ENCODE measurements at places on chromosomes 16 and 17.

GRCh38 chr17:8475781-8476180 lies 40.1 kb downstream of the NDEL1 start:
- peak; percentile 30 for DNase-seq

GRCh38 chr16:85735225-85735635 lies 15.7 kb downstream of the C16orf74 start:
- no peak for DNase-seq

- DNase-seq = no peak
Observed at GRCh38 chr17:4636474-4637100, 4.9 kb downstream of the ALOX15 start.

DNA sequence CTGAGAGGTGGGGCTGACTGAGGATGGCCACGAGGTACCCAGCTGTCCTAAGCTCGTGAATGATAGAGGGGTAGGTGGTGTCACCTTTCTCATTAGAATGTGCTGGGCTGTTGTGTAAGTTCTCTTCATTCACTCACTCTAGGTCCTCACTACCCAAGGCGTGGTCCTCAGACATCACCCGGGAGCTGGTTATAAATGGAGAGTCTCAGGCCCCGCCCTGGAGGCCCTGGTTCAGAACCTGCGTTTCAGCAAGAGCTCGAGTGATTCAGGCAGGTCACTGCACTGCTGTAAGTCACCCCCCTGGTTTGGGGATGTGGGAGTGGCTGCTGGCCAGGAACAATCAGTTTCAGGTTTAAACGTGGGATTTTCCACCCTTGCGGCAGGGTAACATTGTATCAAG lies 139.8 kb downstream of the FOXL1 start:
- peak; percentile 52 for DNase-seq

- no peak for DNase-seq
Observed at GRCh38 chr16:62970851-62971250, 934.6 kb upstream of the CDH8 start.

- DNase-seq = peak; percentile 70
Observed at GRCh38 chr17:82876149-82876548, 36.3 kb upstream of the ZNF750 start.

DNA sequence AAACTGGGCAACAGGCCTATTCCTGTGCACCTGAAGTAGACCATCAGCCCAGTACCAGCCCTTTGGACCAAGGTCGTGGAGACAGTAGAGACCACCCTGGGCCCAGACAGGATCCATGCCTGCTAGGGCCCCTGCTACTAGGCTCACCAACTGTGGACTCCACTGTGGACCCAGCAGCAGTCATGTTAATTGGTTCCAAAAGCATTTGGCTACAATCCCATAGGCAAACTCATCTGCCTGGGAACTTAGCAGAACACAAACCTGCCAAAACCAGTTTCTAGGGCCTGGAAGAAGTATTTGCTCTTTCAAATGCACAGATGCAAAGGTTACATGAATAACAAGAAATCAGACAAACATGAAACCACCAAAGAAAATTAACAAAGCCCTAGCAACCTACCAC lies 53.1 kb downstream of the ACSM2A start:
- no peak for DNase-seq

DNA sequence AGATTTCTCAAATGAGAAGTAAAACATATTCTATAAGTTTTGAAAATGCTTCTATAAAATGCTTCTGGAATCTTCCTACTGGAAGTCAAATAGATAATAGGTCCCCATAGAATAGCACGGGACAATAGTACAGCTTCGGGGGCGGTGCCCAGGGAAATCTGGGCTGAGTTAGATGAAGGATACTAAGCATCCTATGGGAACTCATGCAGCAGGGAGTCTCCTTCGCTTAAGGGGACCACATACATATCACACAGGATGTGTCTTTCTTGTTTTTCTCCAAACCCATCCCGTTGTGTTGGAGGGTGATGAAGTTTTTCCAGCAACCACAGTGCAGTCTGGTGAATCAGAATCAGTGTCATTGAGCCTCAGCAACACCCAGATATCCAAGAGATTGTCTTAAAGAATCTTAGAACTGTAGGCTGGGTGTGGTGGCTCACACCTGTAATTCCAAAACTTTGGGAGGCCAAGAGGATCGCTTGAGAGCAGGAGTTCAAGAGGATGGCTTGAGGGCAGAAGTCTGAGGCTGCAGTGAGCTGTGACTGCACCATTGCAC lies 84.2 kb downstream of the PITPNC1 start:
- DNase-seq = no peak

GRCh38 chr16:23907457-23907902 lies 71.7 kb downstream of the PRKCB start:
- no peak for DNase-seq

DNA sequence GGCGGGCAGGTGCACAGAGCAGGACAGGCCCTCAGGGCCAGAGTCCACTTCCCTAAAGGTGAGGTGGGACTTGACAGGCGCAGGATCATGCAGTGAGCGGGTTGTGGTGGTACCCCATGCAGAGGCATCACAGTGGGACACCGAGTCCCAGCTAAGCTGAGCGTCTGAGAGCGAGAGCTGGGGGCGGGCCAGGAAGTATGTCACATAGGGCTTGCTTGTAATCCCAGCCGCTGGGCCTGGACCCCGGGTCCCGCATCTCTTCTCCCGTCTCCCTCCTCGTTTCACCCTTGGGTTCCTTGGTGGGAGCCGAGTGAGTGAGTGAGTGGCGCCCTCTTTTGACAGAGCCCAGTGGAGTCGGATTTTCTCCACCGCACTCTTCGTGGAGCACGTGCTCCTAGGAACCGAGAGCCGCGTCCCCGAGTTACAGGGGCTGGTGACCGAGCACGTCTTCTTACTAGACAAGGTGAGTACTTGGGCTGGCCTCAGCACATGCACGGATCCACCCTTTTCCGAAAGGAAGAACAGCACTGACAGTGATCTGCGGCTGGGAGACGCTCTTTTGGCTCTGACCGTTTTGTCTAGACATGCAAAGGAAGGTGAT lies 50.8 kb upstream of the ENDOV start:
- DNase-seq = peak; percentile 75

DNA sequence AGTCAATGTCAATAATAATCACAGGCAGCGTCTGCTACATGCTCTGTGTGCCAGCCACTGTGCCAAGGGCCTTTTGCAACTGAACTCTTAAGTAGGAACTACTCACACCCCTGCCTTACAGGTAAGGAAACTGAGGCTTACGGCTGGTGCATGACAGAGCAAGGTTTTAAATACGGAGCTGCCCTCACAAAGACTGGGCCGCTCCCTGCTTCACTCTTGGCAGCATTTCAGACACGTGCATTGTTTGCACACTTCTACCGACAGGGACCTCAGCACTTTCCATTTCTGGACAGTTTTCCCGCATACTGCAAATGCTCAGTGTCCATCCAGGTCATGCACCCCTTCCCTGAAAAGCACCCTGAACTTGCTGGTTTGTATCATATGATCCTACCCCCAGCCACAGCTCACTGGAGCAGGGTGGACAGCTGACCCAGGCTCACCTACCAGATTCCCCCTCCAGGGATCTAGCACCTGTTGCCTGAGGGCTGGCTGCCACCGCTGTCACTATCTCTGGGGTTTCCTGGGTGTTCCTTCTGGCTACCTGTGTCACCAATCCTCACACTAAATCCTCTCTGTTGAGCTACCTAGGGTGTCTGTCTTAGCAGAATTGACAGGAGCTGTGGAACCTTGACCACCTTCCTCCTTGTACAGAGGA lies 142.9 kb downstream of the C16orf78 start:
- no peak for DNase-seq

DNA sequence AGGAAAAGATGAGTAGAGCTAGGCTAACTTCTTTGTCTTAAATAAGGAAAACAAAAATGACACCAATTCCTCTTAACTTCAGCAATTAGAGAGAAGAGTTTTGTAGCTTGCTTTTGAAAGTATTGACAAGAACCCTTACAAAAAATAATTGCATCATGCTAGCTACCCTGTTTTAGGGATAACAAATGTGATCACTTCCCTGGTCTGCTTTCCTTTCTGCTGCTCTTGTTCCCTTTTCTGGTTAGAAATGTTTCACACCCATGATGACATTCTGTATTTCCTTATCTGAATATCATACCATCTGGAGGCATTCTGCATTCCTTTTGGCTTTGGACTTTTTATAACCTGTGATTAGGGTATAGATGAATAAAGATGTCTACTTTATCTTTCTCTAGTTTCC lies 9.9 kb upstream of the SMIM36 start:
- no peak for DNase-seq
